Hematopoietic multipotent progenitor cell (in vitro differentiated cells): ENCODE measurements at places on chromosomes 7 and 10.

DNA sequence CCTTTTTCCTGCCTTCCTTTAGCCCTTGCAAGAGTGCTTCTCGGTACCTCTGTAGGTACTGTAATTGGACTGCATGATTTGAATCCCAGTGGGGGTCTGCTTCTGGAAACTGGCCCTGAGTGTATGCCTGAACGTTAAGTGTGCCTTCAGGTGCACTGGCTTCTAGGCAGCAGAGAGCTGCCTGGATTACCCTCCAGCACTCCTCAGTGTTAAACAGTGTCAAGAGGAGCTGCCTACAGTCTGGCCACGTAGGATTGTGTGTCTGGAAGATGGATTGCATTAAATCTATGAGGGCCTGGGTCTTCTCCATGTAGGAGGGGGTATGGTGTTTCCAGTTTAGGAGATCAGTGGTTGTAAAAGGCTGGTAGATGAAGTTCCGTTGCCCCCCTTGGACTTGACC, 103.7 kb downstream of the TRIM24 start:
- no peak for DNase-seq

DNA sequence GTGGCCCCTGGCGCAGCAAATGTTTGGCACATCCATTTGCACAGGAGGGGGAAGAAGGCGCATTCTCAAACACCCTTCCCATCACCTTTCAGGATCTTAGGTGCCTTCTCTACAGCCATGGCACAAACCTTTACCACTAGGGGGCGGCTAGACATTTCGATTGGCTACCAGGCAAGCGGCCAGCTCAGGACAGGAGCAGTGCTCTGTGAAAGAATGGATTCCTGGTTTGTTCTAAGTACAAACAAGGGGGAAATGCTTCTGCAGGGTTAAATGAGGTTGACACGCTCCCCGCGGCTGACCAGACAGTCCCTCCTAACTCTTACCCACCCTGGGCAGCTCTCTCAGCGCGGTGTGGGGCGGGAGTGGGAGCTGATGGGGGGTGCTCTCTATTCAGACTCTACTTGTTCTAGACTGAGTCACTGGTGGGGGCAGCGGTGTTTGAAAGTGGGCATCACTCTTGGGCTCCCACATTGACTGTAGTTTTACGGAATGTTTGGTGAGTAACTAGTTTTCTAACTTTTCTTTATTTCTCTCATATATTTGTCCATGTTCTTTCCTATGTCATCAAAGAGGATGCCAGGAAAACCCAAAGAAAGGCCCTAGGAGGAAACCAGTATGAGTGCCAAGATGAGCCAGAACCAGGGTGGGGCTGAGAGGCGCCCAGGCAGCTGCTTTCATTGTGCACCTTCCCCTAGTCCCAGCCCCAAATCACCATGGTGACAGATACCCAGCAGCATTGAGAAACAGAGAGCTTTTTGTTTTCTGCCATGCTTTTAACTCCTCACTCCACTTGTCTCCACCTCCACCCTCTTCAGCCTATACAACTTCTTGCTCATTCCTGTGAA, 61.4 kb upstream of the GPR158 start:
- peak; percentile 60 for DNase-seq

DNA sequence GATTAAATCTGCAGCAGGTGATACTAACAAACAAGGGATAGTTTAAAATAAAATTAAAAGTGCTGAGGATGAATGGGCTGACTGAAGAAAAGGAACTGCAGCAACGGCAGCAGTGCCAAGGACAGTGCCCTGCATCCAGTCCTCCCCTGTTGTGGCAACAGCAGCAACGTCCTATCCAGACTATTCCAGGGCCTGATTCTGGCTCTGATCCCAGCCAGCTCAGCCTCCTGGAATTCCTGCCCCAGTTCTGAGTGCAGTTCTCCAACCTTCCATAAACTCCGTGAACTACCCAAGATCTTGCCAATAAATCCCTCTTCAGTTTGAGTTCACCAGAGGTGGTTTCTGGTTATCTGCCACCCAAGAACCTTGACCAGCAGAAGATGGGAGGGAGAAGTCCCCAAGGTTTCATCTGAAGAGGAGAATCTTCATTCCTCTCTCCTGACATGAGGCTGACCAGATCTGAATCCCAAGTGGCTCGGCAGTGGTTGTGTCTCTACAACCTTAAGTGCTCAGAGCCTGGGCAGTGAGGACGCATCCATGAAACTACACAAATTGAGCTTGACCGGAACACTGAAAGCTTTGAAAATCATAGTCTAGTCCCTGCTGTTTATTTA, 115.8 kb downstream of the SORBS1 start:
- no peak for DNase-seq

GRCh38 chr10:72048450-72049124, 39.8 kb downstream of the SPOCK2 start:
- peak; percentile 85 for DNase-seq

- DNase-seq = no peak
Observed at GRCh38 chr10:131024259-131025131, 287.0 kb downstream of the TCERG1L start.

- DNase-seq = no peak
Observed at GRCh38 chr10:86759073-86759672, 2.8 kb downstream of the BMPR1A start.
